ENCODE measurements at places on chromosomes 5 and 9. TPM values are rescaled to one million over a fixed set of nuclear protein-coding genes. Genes with fewer than 3 reads are reported as not detected.

The FAM114A2 gene
- total RNA-seq: 35.3 TPM

The FOXD4 gene
- 0.71 TPM for total RNA-seq

The PDE6A gene
- not detected for total RNA-seq

The ZBED3 gene
- total RNA-seq: 13.6 TPM

The TPM2 gene
- total RNA-seq: 145 TPM

The PLPP1 gene
- 80.4 TPM for total RNA-seq

The S1PR3 gene
- 15.8 TPM for total RNA-seq

The NME5 gene
- 7.0 TPM for total RNA-seq

The PCDHGA8 gene
- 0.76 TPM for total RNA-seq

The HCN1 gene
- 0.09 TPM for total RNA-seq

The PLPPR1 gene
- total RNA-seq: 1.6 TPM

The ZNG1F gene
- total RNA-seq: 4.4 TPM

GRCh38 chr5:36452424-36453006 is 150.8 kb upstream of the RANBP3L start:
- no peak overlapping the region for H3K4me3 ChIP-seq
- H3K27ac ChIP-seq: no peak overlapping the region
- no peaks in the 10 kb centered on the region for H3K4me1 ChIP-seq
- H3K27me3 ChIP-seq: no peaks in the 10 kb centered on the region

GRCh38 chr5:126490167-126490940 is 67.1 kb downstream of the GRAMD2B start:
- peaks cover 59% of the 10 kb centered on the region for H3K36me3 ChIP-seq
- no peak overlapping the region for H3K27ac ChIP-seq
- H3K4me3 ChIP-seq: no peak overlapping the region
- H3K4me1 ChIP-seq: no peaks in the 10 kb centered on the region

DNA sequence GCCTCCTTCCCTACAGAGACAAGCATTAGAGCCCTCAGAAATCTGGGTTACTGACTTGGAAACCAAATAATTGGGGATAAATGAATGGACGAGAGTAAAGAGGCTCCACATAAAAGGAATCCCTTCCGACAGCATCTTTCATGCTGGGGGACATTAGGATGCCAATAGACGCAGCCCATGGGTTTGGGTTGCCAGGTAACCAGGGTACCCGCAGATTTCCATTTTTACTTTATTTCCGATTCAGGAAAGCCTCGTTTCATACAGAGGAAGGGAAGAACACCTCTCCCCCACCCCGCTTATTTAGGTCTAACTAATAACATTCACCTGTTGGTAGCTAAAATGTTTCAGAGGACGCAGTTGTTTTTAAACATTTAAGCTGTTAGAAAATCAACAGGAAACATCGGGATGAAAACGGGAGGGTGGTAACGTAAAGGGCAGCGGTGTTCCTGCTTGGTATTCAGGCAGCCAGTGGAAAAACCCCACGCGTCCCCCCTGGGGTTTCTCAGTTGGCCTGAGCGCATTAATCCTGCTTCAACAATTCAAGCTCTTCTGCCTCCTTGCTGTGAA is 179.5 kb downstream of the YTHDC2 start:
- no peak for DNase-seq
- H3K36me3 ChIP-seq: no peaks in the 10 kb centered on the region
- H3K4me3 ChIP-seq: no peak overlapping the region
- H3K27me3 ChIP-seq: no peaks in the 10 kb centered on the region
- no peak overlapping the region for H3K27ac ChIP-seq

- peak overlapping the region; percentile 96 for H3K27ac ChIP-seq
- H3K4me1 ChIP-seq: peaks cover 61% of the 10 kb centered on the region
Observed at GRCh38 chr9:137276473-137277328, 825 bp upstream of the TOR4A start.

GRCh38 chr5:168869615-168870227 is 290.6 kb upstream of the PANK3 start:
- no peak for DNase-seq
- H3K27me3 ChIP-seq: no peaks in the 10 kb centered on the region
- no peaks in the 10 kb centered on the region for H3K4me1 ChIP-seq
- H3K4me3 ChIP-seq: no peak overlapping the region
- no peak overlapping the region for H3K27ac ChIP-seq

DNA sequence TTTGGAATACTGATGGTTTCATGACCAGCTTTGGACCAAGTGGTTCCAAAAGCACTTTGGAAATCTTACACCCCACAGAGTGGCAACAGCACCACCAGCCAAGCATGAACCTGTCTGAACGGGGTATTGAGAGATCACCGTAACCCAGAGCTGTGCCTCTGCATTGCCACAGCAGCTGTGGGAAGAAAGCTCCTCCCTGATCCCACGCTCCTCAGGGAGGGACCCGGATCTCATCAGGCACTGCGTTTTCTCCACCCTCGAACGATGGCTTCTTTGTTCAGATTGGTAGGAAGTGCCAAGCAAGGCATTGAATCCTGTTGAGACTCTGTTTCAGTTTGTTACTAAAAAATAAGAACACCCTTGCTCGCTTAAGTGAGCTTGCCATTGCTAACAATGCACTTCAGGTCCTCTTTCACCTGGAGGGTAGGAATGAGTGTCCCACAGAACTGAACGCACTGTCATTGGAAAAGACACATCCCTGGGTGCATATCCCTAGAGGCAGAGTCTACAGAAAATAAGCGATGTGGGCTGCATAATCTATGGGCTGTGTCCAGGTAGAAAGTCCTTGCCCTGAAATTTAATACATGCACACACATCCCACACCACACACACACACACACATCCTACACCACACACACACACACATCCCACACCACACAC is 118.0 kb upstream of the ICE1 start:
- no peak overlapping the region for H3K27ac ChIP-seq
- DNase-seq: no peak
- no peaks in the 10 kb centered on the region for H3K27me3 ChIP-seq
- H3K4me1 ChIP-seq: peaks cover 3% of the 10 kb centered on the region
- no peak overlapping the region for H3K4me3 ChIP-seq
- H3K36me3 ChIP-seq: no peaks in the 10 kb centered on the region

- no peaks in the 10 kb centered on the region for H3K4me1 ChIP-seq
- DNase-seq: no peak
- H3K27ac ChIP-seq: no peak overlapping the region
- no peak overlapping the region for H3K4me3 ChIP-seq
Observed at GRCh38 chr5:116303810-116304209, 219.0 kb downstream of the COMMD10 start.

DNA sequence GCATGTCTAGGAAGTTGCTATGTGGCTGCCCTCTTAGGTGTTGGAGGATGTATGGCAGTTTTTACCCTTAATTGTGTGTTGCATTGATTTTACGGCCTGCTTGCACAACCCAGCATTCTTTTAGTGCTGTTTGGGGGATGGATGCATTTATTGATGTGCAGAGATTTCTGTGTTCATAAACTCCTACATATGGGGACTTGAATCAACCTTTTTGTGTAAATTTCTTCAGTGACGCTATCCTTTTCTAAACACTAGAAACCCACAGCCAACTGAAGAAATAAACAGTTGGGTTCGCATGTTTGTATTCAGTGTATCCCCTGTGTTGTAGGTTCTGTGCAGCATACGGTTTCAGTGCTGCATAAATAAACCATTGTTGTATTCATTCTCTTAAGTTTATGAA is 263.7 kb downstream of the RASEF start:
- no peaks in the 10 kb centered on the region for H3K4me1 ChIP-seq
- no peak overlapping the region for H3K4me3 ChIP-seq

DNA sequence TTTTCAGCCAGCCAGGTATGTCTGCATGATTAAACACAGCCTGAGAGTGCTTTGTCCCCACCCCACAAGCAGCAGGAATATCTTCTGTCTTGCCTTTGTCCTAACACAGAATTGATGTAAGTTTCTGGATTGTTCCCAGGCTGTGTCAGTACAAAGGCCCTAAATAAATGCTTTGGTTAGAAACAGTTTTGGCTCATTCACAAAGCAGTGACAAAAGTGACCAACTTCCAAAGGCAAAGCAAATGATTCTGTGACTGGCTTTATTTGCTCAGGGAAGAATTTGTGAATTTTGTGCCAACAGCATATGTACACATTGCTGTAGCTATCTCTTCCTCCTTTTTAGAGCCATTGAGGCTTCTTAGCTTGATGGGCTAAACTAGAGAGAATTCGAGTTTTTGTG is 133.7 kb downstream of the PLPPR1 start:
- no peak overlapping the region for H3K27ac ChIP-seq
- H3K36me3 ChIP-seq: no peaks in the 10 kb centered on the region
- no peaks in the 10 kb centered on the region for H3K4me1 ChIP-seq
- no peak overlapping the region for H3K4me3 ChIP-seq
- H3K27me3 ChIP-seq: no peaks in the 10 kb centered on the region
- DNase-seq: no peak

- H3K27ac ChIP-seq: no peak overlapping the region
- no peaks in the 10 kb centered on the region for H3K27me3 ChIP-seq
- H3K4me1 ChIP-seq: peaks cover 5% of the 10 kb centered on the region
- no peak for DNase-seq
Observed at GRCh38 chr5:54630738-54631359, 113.3 kb downstream of the SNX18 start.

GRCh38 chr5:87183896-87184295 is 83.8 kb upstream of the RASA1 start:
- H3K27me3 ChIP-seq: no peaks in the 10 kb centered on the region
- no peak for DNase-seq
- H3K4me1 ChIP-seq: no peaks in the 10 kb centered on the region
- no peak overlapping the region for H3K27ac ChIP-seq

GRCh38 chr9:5900622-5901021 is 9.9 kb downstream of the MLANA start:
- DNase-seq: no peak
- no peak overlapping the region for H3K4me3 ChIP-seq
- H3K27ac ChIP-seq: no peak overlapping the region

DNA sequence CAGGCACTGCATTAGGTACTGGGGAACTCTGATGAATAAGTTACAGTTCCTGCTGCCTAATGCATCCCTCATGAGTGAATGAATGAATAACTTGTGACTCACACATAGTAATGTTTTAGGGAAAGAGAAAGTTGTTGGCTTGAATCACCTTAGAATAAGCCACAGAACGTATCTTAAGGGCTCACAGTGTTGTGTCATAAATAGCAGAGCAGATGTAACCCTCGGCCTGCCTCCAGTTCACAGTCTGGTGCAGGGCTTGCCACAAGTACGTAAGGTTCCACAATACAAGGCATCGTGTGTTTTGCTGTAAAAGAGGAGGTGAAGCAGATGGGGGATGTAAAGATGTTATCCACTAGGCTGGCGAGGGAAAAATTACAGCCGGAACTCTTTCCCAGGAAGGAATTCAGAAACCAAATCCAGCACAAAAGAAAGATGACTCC is 218.7 kb downstream of the TRPM3 start:
- H3K27me3 ChIP-seq: no peaks in the 10 kb centered on the region

- no peak overlapping the region for H3K4me3 ChIP-seq
- no peaks in the 10 kb centered on the region for H3K36me3 ChIP-seq
- H3K27ac ChIP-seq: no peak overlapping the region
Observed at GRCh38 chr9:124617477-124618141, 110.4 kb upstream of the NR5A1 start.

GRCh38 chr5:10288592-10289219 is 19.0 kb downstream of the CMBL start:
- H3K27me3 ChIP-seq: no peaks in the 10 kb centered on the region
- H3K4me1 ChIP-seq: peaks cover 8% of the 10 kb centered on the region
- no peak overlapping the region for H3K4me3 ChIP-seq
- DNase-seq: peak; percentile 64
- H3K36me3 ChIP-seq: no peaks in the 10 kb centered on the region

DNA sequence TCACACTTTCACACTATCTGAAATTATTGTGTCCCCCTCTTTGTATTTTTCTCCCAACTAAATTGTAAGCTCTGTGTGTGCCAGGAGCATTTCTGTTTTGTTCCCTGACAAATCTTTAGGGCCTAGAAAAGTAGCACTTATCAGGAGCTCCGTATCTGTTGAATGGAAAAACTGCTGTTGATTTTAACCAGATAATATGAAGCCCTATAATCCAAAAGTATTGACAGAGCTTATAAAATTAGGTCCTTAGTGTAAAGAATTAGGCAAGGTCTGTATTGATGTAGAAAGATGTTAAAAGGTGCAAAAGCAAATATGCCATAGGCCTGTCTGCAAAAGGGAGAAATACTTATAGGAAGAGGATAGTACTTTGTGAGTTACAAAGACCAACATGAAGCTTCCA is 109.4 kb upstream of the ISL1 start:
- no peak overlapping the region for H3K27ac ChIP-seq
- DNase-seq: no peak
- H3K27me3 ChIP-seq: no peaks in the 10 kb centered on the region
- H3K36me3 ChIP-seq: no peaks in the 10 kb centered on the region
- H3K4me1 ChIP-seq: no peaks in the 10 kb centered on the region
- no peak overlapping the region for H3K4me3 ChIP-seq

GRCh38 chr5:65797481-65797880 is 75.5 kb downstream of the NLN start:
- no peak for DNase-seq
- peaks cover 4% of the 10 kb centered on the region for H3K4me1 ChIP-seq
- H3K36me3 ChIP-seq: no peaks in the 10 kb centered on the region

GRCh38 chr5:55021821-55022220 is 2.2 kb upstream of the GZMK start:
- no peaks in the 10 kb centered on the region for H3K36me3 ChIP-seq
- no peaks in the 10 kb centered on the region for H3K4me1 ChIP-seq
- H3K27me3 ChIP-seq: no peaks in the 10 kb centered on the region
- DNase-seq: no peak

DNA sequence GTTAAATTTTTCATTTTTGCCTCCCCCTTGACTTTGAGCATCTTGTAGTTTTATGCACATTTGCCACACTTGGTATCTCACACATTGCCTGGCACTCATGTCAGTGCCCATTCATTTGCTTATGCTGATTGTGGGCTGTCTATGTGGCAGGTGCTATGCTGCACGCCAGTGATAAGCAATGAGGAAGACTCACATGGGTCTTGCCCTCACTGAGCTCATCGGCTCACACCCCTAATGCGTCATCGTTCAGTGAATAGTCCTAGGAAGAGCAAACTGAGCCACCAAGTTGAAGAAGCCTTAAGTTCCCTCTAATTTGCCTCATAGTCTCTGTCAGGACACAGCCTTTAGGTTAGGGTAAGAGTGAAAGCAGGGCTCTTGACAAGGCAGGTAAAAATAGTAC is 209.4 kb upstream of the IL12B start:
- H3K27me3 ChIP-seq: no peaks in the 10 kb centered on the region
- H3K27ac ChIP-seq: no peak overlapping the region
- H3K4me3 ChIP-seq: no peak overlapping the region
- H3K36me3 ChIP-seq: no peaks in the 10 kb centered on the region
- H3K4me1 ChIP-seq: no peaks in the 10 kb centered on the region

DNA sequence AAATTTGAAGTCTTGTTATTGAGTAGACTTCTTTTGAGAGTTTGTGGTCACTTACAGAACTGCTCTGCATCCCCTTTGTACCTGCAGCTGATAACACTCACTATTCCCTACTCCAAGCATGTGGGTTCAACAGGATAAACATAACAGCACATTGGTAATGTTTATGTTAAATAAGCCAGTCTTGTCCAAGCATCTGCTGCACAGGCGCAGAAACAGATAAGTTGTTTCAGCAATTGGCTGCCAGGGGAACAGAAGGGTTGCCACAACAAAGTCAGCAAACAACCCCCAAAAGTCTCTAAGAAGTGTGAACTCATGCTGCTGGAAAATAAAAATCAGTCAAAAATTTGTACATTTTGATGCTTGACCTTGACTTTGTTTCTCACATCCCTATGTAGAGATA is 174.6 kb downstream of the GDNF start:
- H3K4me1 ChIP-seq: no peaks in the 10 kb centered on the region
- H3K27me3 ChIP-seq: no peaks in the 10 kb centered on the region
- no peak for DNase-seq
- H3K27ac ChIP-seq: no peak overlapping the region

Data from left lung (tissue), 14 donors.